CD8-positive, alpha-beta T cell (primary cell): ENCODE measurements at places on chromosomes 11 and 22.

DNA sequence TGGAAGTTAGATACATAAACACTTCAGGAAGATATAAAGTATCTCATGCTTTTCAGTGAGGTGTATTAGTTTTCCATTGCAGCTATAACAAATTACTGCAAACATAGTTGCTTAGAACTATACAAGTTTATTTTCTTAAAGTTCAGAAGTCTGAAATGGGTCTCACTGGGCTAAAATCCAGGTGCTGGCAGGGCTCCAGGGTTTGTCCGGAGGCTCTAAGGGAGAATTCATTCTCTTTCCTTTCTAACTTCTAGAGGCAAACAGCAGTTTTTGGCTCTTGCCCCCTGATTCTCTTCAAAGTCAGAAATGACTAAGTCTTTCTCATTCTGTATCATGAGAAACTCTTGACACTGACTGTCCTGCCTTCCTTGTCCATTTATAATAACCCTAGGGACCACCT, 138.8 kb downstream of the AASDHPPT start:
- no peak for DNase-seq

GRCh38 chr22:30397656-30398635, 1.1 kb downstream of the SEC14L2 start:
- DNase-seq = no peak

GRCh38 chr11:110755941-110756340, 43.7 kb upstream of the ARHGAP20 start:
- no peak for DNase-seq

DNA sequence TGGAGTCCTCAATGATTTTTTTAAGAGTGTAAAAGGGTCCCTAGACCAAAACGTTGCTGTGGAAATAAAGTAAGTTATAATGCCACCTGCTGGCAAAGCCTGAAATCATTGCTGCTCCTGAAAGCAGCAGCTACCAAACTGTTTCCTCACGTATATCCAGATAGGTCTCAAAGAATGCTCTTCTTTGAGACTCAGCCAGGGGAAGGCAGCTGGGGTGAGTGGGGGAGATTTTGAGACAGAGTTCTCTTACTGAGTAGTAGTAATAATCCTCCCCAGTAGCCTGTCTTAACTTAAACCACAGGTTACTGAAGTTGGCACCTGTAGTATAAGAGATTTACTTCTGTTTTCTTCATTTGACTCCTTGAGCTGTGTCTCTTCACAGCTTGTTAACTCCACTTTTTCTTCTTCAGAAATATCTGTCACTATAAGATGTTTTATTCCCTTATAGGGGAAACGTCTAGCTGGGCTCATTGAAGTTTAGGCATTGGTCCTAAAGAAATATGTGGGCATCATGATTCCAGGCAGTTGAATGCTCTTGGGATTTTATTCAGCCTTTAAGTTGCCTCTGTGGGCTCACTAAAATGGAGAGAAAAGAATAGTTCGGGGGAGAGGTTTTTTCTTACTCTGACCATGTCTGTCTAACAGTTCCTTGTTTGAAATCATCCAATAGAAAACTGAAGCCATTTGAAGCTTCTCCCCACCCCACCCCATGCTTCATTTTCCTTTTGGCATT, 77.9 kb downstream of the BTBD10 start:
- peak; percentile 20 for DNase-seq

GRCh38 chr22:42320443-42321416, 50.3 kb upstream of the TCF20 start:
- DNase-seq = no peak

DNA sequence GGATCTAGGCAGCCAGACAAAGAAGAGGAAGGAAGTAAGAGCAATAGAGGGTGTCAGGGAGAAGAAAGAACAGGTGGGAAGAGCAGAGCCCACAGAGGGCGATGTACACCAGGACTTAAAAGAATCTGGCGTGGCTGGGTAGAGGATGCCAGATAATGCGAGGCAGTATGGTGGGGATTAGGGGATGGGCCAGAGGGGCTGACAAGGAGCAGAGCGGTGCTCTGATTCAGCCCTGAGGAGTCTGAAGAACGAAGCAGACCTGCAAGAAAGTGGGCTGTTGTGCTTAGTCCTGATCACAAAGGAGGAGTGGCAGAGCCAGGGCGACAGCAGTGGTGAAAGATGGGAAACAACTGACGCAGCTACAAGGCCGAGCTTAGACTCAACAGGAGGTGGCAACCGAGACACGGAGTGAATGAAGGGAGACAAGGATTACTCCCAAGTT, 163.7 kb downstream of the LARGE1 start:
- DNase-seq = no peak

- no peak for DNase-seq
Measured at GRCh38 chr22:40721266-40721665, 42.0 kb downstream of the MCHR1 start.
